Heart left ventricle (tissue), 16 donors: ENCODE measurements at places on chromosomes 13 and 19. TPM values are rescaled to one million over a fixed set of nuclear protein-coding genes. Genes with fewer than 3 reads are reported as not detected.

GRCh38 chr13:43911278-43911677, 31.6 kb downstream of the LACC1 start:
- peaks cover 7% of the 10 kb centered on the region for H3K4me1 ChIP-seq
- no peak overlapping the region for H3K4me3 ChIP-seq
- H3K36me3 ChIP-seq, result no peaks in the 10 kb centered on the region
- H3K27me3 ChIP-seq, result peaks cover 34% of the 10 kb centered on the region

DNA sequence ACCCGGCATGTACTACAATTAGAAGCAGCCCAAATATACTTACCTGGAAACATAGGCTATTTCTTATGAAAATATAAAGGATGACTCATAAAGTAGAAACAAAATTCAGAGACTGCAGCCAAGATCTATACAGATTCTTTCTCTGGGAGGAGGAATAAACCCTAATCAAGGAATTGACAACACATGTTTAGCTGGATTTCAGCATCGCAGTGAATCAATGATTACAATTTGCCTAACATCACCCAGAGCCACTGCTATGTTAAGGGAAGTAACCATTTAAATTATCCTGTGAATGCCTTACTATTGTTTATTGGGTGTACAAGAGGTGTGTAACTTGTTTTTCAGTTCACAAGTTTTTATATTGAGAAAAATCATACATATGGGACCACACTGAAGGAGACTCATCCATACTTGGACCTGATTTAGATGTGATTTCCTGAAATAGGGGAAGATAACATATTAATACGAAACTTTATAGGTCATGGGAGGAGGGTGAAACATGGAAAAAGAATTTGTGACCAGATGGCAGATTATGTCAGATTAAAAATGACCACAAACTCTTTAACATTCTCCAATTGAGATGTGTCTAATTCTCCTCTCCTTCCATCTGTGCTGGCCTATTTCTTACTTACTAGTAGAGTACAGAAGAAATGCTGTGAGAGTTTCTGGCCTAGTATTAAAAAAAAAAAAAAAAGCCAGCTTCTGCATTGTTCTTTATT, 1168.4 kb downstream of the SLITRK1 start:
- no peak overlapping the region for H3K4me3 ChIP-seq
- no peaks in the 10 kb centered on the region for H3K27me3 ChIP-seq
- H3K36me3 ChIP-seq, result no peaks in the 10 kb centered on the region
- no peak overlapping the region for H3K27ac ChIP-seq

- H3K4me3 ChIP-seq, result no peak overlapping the region
- DNase-seq, result no peak
- no peaks in the 10 kb centered on the region for H3K36me3 ChIP-seq
- H3K27me3 ChIP-seq, result no peaks in the 10 kb centered on the region
Observed at GRCh38 chr13:89740994-89741685, 1606.3 kb upstream of the MIR17HG start.

DNA sequence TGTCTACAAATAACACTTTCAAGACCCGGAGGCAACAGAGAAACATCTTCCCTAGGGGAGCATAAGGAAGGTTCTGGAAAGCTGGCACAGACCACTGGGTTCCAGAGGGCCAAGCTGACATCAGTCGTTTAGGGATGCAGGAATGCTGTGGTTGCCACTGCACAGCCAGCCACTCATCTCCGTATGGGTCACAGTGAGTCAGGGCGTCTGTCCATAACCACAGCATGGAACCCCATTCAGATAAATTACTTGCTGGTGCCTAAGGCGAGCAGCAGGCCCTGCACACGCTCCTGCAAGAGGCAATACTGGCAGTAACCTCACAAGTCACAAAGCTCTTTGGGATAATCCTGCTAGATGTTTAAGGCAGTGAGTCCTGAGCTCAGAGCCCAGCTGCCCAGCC, 140.9 kb upstream of the UBL3 start:
- DNase-seq, result no peak
- no peaks in the 10 kb centered on the region for H3K27me3 ChIP-seq
- H3K4me3 ChIP-seq, result no peak overlapping the region
- H3K36me3 ChIP-seq, result no peaks in the 10 kb centered on the region
- no peak overlapping the region for H3K27ac ChIP-seq

DNA sequence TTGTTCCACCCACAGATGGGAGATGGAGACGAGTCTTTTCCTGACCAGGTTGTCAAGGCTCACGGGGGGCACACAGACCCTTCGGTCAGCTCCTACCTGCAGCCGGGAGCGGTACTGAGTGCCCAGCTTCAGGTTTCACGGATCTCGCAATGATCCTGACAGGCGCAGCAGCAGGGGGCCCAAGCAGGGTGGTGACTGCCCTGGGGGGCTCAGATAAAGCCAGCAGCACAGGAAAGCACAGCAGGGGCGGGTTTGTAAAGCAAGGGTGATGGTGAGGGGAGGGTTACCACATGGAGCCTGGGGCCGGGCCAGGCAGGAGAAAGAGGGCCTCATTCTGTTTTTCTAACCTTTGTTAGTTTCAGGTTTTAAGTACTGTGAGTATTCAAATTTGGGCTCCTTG, 41.7 kb upstream of the ATP11A start:
- no peak overlapping the region for H3K27ac ChIP-seq
- H3K4me3 ChIP-seq, result no peak overlapping the region
- no peak for DNase-seq
- no peaks in the 10 kb centered on the region for H3K36me3 ChIP-seq
- H3K4me1 ChIP-seq, result no peaks in the 10 kb centered on the region
- H3K27me3 ChIP-seq, result no peaks in the 10 kb centered on the region

Gene FFAR3
- not detected for total RNA-seq

Gene LILRA2
- 2.9 TPM for total RNA-seq

DNA sequence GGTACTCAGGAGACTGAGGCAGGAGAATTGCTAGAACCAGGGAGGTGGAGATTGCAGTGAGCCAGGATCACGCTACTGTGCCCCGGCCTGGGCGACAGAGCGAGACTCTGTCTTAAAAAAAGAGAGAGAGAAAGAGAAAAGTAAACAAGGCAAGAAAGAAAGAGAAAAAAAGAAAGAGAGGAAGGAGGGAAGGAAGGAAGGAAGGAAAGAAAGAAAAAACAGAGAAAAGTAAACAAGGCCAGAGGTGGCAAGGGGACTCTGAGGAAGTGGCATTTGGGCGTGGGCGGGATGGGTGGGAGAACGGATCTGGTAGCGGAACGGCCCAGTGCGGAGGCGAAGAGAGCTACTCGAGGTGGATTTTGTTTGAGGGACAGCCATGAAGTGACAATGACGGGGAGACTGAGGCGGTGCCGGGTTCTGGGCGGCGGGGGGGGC, 7.5 kb upstream of the ARRDC2 start:
- H3K4me3 ChIP-seq, result peak overlapping the region; percentile 61
- H3K36me3 ChIP-seq, result no peaks in the 10 kb centered on the region
- no peaks in the 10 kb centered on the region for H3K27me3 ChIP-seq
- no peak for DNase-seq
- peak overlapping the region; percentile 80 for H3K27ac ChIP-seq

Gene EXOC3L2
- total RNA-seq, result 2.2 TPM

Gene C19orf81
- 0.88 TPM for total RNA-seq

GRCh38 chr13:28409648-28410047, 85.3 kb downstream of the FLT1 start:
- no peak overlapping the region for H3K4me3 ChIP-seq
- H3K4me1 ChIP-seq, result peaks cover 17% of the 10 kb centered on the region
- no peak for DNase-seq

Gene GARIN5A
- total RNA-seq, result 6.4 TPM

DNA sequence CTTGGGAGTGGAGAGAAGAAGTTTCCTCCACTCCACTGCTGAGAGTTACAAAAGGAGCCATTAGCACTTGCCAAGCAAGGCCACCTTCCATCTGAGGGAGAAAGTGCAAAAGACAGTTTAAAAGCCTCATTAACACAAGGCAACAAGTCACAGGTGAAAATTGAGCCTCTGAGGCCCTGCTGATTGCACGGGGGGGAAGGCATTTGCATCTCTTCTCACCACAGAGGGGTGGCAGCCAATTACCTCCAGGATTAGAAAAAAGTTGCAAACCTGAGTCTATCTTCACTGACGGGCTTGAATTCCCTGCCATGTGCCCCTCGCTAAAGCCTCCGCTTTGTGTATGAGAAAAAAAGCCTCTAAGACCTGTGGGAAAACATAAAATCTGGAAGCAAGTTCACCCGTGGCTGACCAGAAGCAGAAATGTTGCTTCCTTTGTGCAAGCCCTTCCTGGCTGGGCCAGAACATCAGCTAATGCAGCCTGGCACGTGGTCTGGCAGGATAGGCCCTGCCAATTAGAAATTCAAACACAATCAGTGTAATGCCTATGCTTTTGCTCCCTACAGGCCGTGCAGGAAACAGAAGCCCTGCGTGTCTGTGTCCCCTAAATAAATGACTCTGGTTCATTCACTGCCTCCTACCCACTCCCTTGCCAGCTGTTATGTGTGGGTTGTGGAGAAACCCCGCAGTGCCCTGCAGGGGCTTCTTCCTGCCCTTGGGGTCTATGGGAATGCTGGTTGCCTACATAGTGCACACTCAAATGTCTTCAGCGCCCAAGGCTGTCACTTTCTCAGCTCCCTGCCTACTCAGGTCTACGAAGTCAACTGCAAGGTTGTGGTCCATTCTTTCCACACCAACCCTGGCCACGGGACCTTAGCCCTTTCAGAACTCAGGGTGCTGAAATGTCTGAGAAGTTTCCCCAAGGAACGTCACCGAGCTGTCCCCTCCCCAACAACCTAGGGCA, 150.2 kb downstream of the UQCRFS1 start:
- H3K36me3 ChIP-seq, result no peaks in the 10 kb centered on the region
- no peaks in the 10 kb centered on the region for H3K27me3 ChIP-seq
- H3K27ac ChIP-seq, result no peak overlapping the region
- H3K4me3 ChIP-seq, result no peak overlapping the region

Gene UQCR11
- total RNA-seq, result 982 TPM

Gene TMEM238
- total RNA-seq, result not detected

Gene KLF2
- total RNA-seq, result 45.0 TPM

DNA sequence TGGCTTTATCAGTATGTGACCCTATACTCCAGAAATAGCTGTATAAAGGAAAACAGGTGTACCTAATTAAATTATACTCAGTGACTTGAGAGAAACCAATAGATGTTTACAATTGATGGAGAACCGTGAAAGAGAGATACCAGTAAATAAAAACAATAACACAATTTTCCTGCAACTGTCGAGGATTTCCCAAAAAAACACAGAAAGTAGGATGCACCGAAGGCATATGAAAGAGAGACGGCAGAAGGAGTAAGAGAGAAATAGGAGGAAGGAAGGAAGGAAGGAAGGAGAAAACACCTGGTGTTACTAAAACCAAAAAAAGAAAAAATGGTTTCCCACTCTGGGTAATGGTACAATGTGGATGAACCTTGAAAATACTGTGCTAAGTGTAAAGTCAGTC, 6.8 kb upstream of the ZNF229 start:
- no peak overlapping the region for H3K4me3 ChIP-seq
- no peaks in the 10 kb centered on the region for H3K4me1 ChIP-seq
- no peak for DNase-seq
- H3K27me3 ChIP-seq, result no peaks in the 10 kb centered on the region

Gene COL4A2
- total RNA-seq, result 161 TPM

Gene NAPSA
- total RNA-seq, result not detected

GRCh38 chr19:55373993-55374757, 2.5 kb upstream of the TMEM190 start:
- peaks cover 23% of the 10 kb centered on the region for H3K27me3 ChIP-seq
- H3K27ac ChIP-seq, result no peak overlapping the region
- no peak for DNase-seq
- no peak overlapping the region for H3K4me3 ChIP-seq
- H3K4me1 ChIP-seq, result peaks cover 21% of the 10 kb centered on the region
- H3K36me3 ChIP-seq, result no peaks in the 10 kb centered on the region
